Aorta (tissue), 5 donors: ENCODE measurements at places on chromosomes 3 and 15. TPM values are rescaled to one million over a fixed set of nuclear protein-coding genes. Genes with fewer than 3 reads are reported as not detected.

The OCA2 gene
- total RNA-seq: 4.0 TPM

The ARHGAP31 gene
- 29.1 TPM for total RNA-seq

The GNL3 gene
- total RNA-seq: 52.0 TPM

The THOC7 gene
- 53.8 TPM for total RNA-seq

The TRPM1 gene
- total RNA-seq: not detected

The IGF2BP2 gene
- total RNA-seq: 17.5 TPM
